T-helper 22 cell (primary cell): ENCODE measurements at places on chromosomes 5 and 9.

GRCh38 chr5:150946351-150946905 is 41.6 kb upstream of the ZNF300 start:
- no peak for DNase-seq

DNA sequence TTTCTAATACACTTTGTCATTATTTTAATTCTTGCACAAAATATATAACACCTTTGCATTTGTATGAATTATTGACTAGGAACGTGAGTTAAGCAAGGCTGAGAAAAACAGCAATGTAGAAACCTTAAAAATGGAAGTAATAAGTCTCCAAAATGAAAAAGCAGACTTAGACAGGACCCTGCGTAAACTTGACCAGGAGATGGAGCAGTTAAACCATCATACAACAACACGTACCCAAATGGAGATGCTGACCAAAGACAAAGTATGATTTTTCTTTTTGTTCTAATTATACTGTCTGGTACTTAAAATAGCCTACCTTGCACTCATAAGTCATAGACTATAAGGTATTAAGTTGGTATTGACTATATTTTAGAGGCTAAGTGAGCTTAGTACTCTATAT is 34.4 kb downstream of the RAD50 start:
- no peak for DNase-seq

GRCh38 chr9:128097543-128098296 is 29.7 kb downstream of the SLC25A25 start:
- no peak for DNase-seq

DNA sequence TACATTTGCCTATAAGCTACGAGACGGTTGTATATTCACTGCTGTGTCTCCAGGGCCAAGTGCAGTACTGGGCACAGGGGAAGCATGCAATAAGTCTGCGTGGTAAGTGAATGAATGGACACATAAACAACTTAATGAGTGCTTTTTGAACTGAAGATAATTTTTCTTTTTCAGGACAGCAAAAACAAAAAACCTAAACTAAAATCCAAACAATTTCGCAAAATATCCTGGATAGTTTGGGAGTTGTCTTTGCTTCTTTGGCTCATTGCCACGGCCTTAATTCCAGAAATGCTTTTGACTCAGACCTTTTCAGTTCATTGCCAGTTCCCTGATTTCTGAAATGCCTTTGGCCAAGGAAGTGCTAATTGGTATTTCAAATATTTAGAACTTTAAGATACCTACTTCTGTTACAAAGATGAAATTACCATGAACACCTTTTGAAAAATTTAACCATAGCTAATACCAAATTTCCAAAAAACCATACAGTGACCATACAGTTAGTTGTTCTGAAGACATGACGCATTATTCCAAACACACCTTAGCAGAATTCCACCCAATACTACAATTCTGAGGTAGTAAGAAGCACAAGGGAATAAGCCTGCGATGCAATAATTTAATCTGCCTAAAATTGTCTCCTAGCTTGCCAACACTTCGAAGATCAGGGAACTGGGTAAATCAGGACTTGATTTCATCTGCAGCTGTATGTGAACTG is 42.8 kb downstream of the TEK start:
- no peak for DNase-seq

- DNase-seq = no peak
Measured at GRCh38 chr5:153605386-153605785, 114.9 kb downstream of the GRIA1 start.

DNA sequence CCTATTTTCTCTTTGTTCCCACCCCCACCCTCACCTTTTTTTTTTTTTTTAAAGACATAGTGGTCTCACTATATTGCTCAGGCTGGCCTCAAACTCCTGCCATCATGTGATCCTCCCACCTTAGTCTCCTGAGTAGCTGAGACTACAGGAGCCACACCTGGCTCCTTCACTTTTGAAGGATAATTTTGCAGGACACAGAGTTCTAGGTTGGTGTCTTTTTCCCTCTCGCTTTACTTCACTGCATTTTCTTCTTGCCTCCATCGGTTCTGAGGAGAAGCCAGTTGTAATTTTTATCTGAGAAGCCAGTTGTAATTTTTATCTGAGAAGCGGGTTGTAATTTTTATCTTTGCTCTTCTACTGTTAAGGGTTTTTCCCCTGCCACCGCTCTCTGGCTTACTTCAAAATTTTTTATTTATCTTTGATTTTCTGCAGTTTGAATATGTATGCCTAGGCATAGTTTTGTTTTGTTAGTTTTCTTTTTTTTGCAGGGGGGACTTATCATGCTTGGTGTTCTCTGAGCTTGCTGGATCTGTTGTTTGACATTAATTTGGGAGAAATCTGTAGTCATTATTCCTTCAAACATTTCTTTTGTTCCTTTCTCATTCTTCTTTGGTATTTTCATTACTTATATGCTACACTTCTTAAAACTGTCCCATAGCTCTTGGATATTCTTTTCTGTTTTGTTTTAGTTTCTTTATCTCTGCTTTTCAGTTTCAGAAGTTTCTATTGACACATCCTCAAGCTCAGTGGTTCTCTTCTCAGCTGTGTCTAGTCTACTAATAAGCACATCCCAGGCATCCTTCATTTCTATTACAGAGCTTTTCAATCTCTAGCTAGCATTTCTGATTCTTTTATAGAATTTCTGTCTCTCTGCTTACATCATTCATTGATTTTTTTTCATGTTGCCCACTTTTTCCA is 148.2 kb upstream of the CHD1 start:
- no peak for DNase-seq

GRCh38 chr5:139642891-139643871 is 5.0 kb upstream of the CXXC5 start:
- no peak for DNase-seq

DNA sequence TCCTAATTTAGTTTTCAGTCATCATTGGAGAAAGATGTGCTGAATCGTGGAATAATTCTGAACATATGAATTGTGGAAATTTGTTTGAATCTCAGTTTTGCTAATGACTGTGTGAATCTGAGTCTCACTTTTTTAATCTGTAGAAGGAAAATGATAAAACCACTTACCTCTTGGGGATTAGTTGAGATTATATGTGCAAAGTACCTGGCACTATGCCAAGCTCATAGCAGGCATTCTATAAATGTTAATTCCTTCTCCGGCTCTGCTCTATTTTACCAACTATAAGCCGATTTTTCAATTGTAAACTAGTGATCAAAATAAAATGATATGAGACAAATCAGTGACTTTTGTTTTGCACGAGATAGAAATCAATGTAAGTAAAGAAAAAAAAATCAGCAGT is 290.8 kb downstream of the TRPM3 start:
- no peak for DNase-seq

GRCh38 chr5:143063175-143063970 is 293.2 kb downstream of the ARHGAP26 start:
- no peak for DNase-seq

GRCh38 chr5:142000704-142001484 is 11.9 kb downstream of the GNPDA1 start:
- DNase-seq = no peak

DNA sequence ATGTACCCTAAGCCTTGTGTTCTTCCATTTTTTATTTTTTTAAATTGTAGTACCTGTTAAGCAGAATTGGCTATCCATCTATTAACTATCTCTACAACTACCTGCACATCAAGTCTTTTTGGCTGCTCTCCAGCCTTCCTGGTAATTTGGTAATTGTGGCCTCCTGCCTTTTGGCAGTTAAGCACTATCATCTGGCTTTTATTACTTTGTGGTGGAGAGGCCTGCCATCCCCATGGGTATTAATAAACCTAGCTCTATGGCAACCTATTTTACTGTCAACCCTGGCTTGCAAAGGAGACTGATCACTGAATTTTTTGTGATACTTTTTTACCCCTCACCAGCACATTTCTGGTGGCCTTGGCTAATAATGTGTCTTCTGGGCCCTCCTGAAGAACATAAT is 20.5 kb downstream of the SELENOP start:
- DNase-seq = no peak

GRCh38 chr5:60379907-60380306 is 320.1 kb downstream of the DEPDC1B start:
- no peak for DNase-seq

GRCh38 chr9:78982849-78983248 is 588.9 kb upstream of the TLE4 start:
- no peak for DNase-seq

DNA sequence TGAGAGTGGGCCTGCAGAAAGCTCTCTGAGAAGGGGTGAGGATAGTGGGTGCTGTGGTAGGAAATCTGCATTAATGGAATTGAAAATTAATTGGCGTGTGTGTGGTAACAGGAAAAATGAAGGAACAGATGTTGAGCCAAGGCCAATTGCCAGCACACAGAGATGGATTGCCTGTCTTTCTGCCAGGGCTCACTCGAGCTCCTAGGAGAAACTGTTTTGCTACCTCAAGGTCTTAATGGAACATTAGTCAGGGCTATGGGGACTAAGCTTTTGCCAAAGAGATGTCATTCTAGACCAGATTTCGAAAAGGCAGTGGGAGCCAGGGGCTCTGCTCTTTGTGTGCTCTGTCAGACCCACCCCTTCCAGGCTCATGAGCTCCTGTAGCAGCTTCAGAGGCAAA is 124.0 kb upstream of the EFNA5 start:
- DNase-seq = no peak

DNA sequence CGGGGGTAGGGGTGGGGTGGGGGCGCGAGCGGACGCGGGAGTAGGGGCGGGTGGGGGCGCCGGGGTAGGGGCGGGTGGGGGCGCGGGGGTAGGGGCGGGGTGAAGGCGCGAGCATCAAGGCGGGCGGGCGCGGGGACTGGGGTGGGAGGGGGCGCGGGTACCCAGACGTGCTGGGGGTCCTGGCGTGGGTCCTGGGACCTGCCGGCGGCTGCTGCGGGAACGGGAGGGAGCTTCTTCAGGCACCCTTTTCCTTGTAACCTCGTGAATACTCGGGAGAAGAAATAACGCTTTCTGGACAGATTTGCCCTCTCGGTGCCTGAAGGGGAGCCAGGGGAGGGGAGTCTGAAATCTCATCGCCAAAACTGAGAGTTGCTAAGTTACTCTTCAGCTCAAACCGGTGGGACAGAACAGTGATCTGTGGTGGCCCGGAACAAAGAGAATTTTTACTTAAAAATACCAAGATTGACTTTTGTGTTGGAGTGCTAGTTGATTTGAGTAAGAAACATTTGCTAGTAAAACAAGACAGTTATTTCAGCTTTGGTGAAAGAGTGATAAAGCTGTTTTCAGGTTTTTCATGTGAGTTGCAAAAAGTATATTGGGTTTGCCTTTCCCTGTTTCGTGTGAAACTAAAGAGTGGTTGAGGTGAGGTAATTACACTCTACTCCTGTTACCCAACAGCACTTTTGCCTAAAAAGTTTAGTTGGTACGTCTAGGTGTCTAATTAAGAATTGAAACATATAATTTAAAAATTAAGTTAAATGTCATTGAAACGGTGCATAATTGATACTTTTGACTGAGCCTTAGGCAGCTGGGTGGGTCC is 643 bp downstream of the PLEKHG4B start:
- no peak for DNase-seq

- DNase-seq = no peak
Measured at GRCh38 chr9:6681957-6682501, 36.5 kb upstream of the GLDC start.

GRCh38 chr9:88657893-88658292 is 122.9 kb downstream of the NXNL2 start:
- no peak for DNase-seq

GRCh38 chr9:33244137-33244784 is 4.3 kb downstream of the SPINK4 start:
- DNase-seq = no peak

DNA sequence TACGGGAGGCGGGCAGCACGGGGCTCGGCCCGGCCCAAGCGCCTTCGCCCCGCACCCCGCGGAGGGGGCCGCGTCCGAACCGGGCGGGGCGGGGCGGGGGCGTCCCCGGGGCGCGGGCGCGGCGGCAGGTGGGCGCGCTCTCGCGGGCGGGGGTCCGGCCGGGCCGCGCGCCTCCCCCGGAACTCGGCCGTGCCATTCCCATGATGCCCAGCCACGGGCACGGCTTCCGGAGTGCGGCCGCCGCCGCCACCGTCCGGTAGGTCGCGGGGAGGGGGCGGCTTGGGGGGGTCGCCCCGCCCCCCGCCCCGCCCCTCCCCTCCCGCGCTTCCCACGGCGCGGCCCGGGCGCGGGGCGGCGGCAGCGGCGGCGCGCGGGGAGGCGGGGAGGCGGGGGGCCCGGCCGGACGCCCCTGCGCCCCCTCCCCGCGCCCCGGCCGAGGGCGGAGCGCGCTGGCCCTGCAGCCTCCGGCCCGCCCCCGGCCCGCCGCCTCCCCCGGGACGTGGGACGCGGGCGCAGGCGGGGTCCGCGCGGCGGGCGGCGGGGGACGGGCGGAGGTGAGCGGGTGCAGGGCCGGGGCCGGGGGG is at the start of gene PPP1R26:
TSS of gene PPP1R26 (plus strand) at position 314 of the 584 bp plus-strand sequence. CDS start 4,729 bp downstream, outside the sequence.
- no peak for DNase-seq

- DNase-seq = no peak
Measured at GRCh38 chr9:8534828-8535227, 735.2 kb upstream of the DMAC1 start.

DNA sequence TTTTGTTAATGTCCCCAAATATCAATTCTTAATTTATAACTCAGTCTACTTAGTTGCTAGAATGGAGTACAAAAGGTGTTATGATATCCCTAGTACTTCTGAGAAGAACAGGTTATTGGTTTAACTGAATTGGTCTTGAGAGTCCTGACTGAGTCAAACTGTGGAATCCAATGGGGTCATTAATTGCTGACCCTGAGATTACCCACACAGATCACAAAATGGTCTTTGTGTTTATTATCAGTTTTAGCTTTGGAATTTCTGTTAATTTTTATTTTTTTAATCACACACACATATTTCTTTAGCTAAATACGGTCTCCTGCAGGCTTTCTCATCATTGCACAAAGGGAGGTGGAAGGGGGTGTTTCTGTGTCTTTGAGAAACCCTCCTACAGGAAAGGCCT is 301.6 kb downstream of the EBF1 start:
- DNase-seq = no peak

GRCh38 chr5:39892708-39893107 is 467.9 kb upstream of the DAB2 start:
- no peak for DNase-seq

- DNase-seq = no peak
Measured at GRCh38 chr5:8028243-8028642, 159.3 kb downstream of the MTRR start.

GRCh38 chr5:134043793-134044792 is 39.3 kb upstream of the VDAC1 start:
- DNase-seq = no peak

- no peak for DNase-seq
Measured at GRCh38 chr5:88555674-88556073, 287.0 kb upstream of the TMEM161B start.

GRCh38 chr5:16885635-16886365 is 50.3 kb downstream of the MYO10 start:
- DNase-seq = no peak

DNA sequence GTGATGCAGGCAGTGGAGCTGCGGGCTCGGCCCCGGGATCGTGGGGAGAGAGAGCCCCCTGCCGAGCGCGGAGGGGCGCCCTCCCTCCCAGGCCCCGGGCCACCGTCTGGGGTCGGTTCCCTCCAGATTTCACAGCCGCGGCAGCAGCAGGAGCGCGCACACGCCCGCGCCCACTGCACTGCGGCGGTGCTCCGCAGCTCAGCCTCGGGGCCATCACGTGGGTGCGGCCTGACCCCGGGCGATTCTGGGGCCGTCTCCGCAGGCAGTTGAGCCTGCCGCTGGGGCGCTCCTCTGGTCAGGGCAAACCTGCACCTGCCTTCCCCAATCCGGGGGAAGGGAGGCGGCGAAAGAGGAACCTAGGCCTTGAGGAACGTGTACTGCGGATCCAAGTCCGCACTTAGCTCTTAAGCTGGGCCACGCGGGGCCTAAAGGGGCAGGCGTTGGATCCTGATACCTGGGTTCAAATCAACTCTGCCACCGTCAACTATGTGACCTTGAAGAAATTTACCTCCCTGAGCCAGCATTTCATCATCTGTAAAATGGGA is 9.4 kb upstream of the DELE1 start:
- DNase-seq = no peak
